Peyer's patch (tissue), 4 donors: ENCODE measurements at places on chromosomes 1 and 21.

DNA sequence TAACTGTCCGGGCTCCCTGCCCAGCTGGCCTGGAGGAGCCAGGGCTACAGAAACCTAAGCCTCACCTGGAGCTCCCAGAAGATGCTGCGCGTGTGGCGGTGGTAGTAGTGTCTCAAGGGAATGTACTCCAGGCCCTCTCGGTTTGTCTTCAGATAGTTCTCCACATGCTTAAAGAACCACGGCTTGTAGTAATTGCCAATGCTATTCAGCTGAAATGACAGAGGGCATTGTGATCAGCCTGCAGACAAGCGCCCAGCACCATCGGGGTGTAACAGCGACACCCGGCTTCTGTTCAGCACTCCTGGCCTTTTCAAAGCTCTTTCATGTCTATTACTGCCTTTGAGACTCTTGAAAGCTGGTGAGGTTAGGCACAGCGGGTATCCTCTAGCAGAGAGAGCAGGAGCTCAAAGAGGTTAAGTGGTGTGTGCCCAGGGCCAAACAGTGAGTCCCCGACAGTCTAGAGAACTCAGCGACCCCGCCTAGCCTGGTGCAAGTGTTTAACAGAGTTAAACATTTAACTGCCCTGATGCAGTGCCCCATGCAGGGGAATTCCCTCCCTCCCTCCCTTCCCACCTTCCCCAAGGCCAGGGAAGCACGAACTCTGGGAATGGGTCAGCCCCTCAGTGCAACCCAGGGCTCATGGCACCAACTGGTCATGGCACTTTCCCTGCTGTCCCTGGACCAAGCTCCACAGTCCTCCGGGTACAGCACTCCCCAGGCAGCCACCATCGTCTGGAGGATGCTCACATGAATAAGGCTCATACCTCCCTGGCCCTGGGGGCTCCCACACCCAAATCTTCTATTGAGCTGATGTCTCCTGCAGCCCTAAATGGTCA, 21.5 kb downstream of the DHCR24 start:
- no peak for DNase-seq

GRCh38 chr1:68120136-68120791, 69.8 kb upstream of the DIRAS3 start:
- peak; percentile 56 for DNase-seq

GRCh38 chr1:48414264-48414663, 57.7 kb downstream of the SPATA6 start:
- no peak for DNase-seq

DNA sequence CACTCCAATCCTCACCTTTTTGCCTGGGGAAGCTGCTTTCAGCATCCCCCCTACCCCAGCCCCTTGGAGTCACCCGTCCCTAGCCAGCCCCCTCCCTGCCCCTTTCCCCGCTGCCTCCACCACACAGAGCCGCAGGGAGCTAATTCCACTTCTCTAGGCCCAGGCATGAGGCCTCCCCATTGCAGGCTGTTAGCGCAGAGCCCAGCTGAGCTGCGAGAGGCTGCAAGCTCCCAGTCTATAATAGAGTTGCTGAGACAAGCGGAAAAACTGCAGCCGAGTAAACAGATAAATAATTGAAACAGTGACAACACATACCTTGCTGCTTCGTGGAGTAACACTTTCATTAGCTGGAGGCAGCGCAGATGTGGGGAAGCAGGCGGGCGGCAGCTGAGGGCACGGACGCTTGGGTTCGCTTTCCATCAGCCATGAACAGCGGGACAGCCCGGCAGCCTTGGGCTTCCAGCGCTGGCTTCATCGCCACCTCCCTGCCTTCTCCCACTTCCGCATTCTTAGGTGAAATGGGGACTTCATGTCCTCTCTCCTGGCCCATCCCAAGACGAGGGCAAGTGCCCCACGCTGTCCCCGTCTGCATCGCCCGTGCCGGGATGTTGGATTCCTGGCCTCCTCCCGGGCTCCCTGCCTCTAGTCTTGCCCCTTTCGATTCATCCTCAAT, 183.3 kb downstream of the IGSF21 start:
- no peak for DNase-seq

DNA sequence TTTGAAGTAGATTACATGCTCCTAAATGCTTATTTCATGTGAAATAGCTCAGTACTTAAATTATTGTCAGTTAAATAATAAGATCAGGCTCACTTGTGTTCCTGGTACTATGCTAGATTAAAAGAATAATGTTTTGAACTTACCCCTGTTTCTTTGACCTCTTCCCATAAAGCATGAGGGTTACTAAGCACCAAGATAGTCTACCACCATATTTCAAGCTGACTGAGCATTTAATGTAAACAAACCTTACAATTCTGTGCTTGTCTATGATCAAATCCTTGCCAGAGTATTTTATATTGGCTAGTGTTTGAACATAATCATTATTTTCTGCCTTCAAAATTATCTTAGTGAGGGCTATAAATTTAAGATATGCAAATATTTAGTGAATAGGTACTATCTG, 98.1 kb downstream of the LHX9 start:
- no peak for DNase-seq

GRCh38 chr1:71738910-71739309, 543.4 kb downstream of the NEGR1 start:
- no peak for DNase-seq

- DNase-seq = peak; percentile 96
These were observed 21.8 kb upstream of the COL9A2 start for GRCh38 chr1:40338745-40339419.

GRCh38 chr1:6026095-6026809, 19.4 kb upstream of the KCNAB2 start:
- peak; percentile 90 for DNase-seq

GRCh38 chr1:178353524-178353923, 143.2 kb downstream of the CLEC20A start:
- no peak for DNase-seq

DNA sequence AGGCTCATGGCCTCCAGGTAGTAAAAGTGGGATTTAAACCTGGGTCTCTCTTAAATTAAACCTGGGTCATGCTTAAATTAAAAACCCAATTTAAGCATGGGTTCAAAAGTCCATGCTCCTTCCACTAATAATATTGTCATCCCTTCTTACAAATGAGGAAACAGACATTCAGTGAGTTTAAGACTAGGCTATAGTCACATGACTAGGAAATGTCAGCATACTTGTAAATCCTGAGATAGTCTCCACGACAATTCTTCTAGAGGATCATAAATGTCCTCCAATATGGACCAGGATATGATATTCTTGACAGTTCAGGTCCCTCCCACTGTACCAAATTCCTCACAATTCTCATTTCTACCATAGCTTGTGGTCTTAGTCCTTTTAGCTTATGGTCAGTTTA, 10.5 kb upstream of the IGFN1 start:
- no peak for DNase-seq

- DNase-seq = no peak
These were observed 21.1 kb downstream of the IPO9 start for GRCh38 chr1:201850053-201850397.

DNA sequence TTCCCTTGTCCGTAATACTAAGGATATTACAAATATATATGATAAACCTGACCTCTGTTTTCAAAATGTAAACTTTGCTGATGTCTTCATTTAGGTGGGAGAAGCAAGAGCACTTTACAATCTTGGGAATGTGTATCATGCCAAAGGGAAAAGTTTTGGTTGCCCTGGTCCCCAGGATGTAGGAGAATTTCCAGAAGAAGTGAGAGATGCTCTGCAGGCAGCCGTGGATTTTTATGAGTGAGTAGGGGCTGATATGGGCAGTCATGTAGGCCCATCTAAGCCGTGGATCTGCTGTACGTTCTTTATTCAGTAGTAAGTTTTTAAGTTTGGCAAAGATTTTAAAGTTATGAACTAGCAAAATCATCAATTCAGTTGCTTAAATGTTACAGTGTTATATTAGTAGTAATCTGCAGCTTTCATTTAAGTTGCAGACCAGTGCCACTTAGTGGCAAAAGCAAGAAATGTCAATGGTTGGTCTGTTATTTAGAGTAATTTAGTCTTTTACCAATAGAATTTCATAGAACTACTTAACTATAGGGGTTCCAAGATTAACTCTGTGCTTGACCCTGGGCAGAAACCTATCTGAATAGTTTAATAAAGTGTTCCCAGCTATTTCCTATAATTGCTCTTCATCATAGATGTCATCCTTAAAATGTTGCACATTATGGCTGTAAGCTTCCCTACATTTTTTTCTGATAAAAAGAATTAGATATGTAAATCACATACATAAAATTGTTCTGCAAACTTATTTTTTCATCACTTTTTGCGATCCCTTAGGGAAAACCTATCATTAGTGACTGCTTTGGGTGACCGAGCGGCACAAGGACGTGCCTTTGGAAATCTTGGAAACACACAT, 21.3 kb downstream of the GPSM2 start:
- no peak for DNase-seq

DNA sequence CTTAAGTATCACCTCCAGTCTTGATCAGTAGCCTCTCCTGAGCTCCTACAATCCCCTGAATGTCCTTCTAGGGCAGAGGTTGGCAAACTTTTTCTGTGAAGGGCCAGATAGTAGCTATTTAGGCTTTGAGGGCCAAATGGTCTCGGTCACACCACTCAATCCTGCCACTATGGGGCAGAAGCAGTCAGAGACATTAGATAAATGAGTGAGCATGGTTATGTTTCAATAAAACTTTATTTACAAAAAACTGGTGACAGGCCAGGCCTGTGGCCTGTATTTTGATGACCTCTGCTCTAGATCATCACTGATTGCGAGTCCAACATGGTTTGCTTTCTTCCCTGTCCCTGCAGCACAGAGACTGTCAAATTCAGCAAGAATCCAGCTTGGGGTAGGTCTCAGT, 36.3 kb downstream of the LRP8 start:
- no peak for DNase-seq

GRCh38 chr1:198656500-198656932, 17.7 kb downstream of the PTPRC start:
- DNase-seq = no peak

GRCh38 chr1:66251546-66251945, 282.4 kb upstream of the SGIP1 start:
- DNase-seq = no peak

GRCh38 chr21:44927587-44928461, 7.1 kb upstream of the ITGB2 start:
- DNase-seq = peak; percentile 86

DNA sequence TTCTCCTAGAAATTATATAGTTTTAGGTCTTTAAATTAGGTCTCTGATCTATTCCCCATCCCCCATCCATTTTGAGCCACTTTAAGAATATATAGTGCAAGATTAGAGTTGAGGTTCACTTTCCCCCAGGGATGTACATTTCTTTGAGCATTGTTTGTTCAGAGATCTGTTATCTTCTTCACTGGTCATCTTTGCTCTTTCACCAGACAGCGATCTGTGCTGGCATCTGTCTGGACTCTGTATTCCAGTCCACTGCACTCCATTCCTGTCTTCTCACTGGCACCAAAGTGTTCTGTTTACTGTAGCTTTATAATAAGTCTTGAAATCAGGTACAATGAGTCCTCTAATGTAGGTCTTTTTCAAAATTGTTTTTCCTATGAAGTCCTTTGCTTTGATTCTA, 112.5 kb downstream of the PCBP3 start:
- DNase-seq = no peak

DNA sequence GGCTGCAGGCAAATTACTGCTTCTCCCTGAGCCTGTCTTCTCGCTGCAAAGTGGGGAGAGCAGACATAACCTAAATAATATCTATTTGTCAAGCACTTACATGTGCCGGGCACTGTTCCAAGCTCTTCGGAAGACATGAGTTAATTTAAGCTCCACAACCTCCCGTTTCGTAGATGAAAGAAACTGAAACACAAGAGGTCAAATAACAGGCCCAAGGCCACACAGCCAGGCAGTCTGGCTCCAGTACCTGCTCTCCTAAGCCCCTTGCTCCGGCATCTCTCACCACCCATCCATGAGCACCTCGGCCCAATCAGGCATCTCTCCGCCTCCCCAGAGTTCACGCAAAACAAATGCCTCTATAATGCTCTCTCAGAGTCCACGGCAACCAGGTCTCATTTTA, 65.4 kb downstream of the TAS1R2 start:
- DNase-seq = no peak

GRCh38 chr1:199756066-199756465, 271.4 kb upstream of the NR5A2 start:
- no peak for DNase-seq

- DNase-seq = no peak
These were observed 15.0 kb downstream of the IFNAR2 start for GRCh38 chr21:33244779-33245105.

DNA sequence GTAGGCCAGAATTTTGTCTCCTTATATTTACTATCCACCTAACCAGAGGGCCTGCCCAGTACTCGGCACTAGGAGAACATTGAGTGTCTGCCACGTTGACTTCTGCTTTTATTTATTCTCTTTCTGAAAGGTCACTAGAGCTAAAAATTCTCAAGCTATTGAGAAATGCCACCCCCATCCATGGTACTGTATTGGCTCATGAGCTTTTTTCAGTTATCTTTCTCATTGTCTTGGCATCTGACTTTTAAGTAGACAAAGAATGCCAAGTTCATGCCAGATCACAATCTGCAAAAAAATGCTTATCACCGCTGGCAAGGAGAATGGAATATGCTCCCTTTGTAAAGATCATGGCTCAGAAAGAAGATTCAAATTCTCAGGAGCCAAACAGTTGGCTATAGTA, 49.8 kb upstream of the MROH9 start:
- DNase-seq = no peak

- no peak for DNase-seq
These were observed 26.3 kb downstream of the AHDC1 start for GRCh38 chr1:27577504-27578188.

DNA sequence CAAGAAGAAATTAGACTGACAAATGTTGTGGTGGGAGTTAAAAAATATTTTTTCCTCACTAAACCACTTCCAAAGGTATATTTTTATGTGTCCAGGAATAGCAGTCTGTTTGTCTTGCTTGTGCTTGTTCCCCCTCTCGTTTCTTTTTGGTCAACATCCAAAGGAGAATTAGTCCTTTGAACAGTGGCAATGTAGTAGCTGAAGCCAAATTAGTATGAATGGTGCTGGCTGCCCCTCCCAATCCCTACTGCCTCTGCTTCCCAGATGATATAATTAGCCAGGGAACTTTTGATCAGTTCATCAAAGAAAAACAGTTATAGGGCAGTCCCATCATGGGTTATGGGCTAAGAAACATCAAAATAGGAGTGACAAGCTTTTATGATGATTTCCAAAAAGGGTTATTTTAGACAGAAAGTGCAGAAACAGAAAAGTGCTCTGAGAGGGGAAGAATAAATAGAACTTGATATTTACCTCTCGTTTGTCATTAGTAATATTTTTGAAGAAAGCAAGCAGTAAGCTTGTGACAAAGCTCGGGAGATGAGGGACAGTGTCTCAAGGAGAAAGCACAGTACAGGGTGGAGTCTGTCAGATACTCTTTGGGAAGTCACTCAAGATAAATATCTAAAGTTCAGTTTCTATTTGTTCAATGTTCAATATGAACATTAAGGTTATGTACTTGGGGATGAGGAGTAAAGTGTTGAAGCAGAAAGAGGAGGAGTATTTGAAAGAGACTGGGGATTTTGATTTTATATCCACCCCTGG, 239.1 kb downstream of the HLX start:
- no peak for DNase-seq

DNA sequence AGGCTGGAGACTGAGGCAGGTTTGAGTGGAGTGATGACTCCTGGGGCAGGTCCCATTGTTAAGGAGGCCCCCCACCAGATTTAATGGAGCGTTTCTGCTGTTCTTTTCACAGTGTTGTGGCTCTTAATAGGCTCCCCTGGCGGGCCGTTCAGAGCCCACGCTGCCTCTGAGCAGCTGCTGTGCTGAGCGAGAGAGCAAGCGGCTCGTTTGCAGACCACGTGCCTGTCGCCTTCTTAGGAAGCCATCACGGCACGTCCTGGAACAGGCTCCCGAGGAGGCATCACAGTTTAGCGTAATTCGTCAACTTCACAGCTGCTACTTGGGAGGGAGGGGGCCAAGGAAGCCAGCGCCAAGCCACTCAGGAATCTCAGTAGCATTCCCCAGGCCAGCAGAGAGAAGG, 70.5 kb upstream of the CTTNBP2NL start:
- no peak for DNase-seq
